Stimulated activated CD4-positive, alpha-beta T cell treated with anti-CD3 and anti-CD28 coated beads, Interleukin-12 subunit alpha, Interleukin-12 subunit beta, amount 100 ng/mL, for 24 hours (primary cell): ENCODE measurements at places on chromosomes 2 and 18.

GRCh38 chr18:79552140-79552631, 127.4 kb upstream of the CTDP1 start:
- DNase-seq, result no peak

- no peak for DNase-seq
These were observed 44.0 kb upstream of the RPL31 start for GRCh38 chr2:100957996-100958653.

DNA sequence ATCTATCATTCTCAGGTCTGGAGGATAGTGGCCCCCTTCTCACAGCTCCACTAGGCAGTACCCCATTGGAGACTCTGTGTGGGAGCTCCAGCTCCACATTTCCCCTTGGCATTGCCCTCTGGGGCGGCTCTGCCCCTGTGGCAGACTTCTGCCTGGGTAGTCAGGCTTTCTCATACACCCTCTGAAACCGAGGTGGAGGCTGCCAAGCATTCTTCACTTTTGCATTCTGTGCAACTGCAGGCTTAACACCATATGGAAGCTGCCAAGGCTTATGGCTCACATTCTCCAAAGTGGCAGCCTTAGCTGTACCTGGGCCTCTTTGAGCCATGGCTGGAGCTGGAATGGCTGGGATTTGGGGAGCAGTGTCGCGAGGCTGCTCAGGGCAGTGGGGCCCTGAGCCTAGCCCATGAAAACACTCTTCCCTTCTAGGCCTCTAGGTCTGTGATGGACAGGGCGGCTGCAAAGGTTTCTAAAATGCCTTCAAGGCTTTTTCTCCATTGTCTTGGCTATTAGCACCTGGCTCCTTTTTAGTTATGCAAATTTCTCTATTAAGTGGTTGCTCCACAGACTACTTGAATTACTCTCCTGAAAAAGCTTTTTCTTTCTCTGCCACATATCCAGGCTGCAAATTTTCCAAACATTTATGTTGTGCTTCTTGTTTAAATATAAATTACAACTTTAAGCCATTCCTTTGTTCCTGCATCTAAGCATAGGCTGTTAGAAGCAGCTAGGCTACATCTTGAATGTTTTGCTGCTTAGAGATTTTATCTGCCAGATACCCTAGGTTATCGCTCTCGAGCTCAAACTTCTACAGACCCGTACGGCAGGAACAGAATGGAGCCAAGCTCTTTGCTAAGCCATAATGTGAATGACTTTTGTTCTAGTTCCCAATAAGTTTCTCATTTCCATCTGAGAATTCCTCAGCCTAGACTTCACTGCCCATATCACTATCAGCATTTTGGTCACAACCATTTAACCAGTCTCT, 206.5 kb downstream of the CPS1 start:
- no peak for DNase-seq

DNA sequence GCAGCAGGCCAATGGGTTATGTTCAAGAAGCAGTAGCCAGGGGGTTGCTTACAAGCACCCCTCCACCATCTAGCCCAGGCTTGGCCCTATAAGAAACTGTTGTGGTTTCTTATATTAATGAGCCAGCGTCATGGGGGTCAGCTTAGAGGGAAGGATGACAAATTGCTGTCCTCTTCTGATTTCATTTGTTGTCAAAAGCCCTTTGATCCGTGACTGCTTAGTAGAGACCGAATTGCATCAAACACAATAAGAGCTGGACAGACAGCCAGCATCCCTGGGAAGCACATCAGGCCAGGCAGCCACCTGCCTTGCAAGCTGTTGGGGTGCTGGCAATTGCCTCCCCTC, 206.6 kb upstream of the SETBP1 start:
- DNase-seq, result no peak

GRCh38 chr2:119672161-119672862, 6.7 kb upstream of the TMEM177 start:
- no peak for DNase-seq

GRCh38 chr18:25253136-25253535, 98.8 kb downstream of the ZNF521 start:
- DNase-seq, result no peak

GRCh38 chr2:17901246-17901645, 22.8 kb downstream of the KCNS3 start:
- DNase-seq, result no peak

DNA sequence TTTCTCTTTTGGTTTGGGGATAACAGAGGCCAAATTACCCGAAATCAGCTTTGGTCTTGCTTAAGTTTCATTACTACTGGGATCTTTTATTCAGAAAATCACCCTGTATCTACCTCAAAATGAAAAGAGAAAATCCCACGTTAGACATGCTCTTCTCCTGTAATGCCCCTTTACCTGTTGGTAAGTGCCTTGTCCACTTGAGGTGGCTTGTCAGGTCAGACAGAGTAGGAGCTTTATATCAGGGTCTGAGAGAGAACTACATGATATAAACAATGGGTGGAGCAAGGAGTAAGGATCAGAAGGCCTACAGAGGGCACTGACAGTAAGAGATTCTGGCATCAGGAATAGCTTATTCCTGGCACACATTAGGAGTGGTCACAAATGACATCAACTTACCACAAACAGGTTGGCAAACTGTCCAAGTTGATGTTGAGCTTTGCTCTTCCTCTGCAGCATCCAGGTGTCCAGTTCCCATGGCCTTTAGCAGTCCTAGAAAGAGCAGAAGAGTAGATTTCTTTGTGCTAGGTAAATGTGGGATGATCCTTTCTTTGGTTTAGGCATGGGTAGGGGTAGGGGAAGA, at the start of gene REG1B:
TSS of gene REG1B (minus strand) at position 209 of the 580 bp plus-strand sequence. CDS start 381 bp downstream, outside the sequence.
- DNase-seq, result no peak
